Upper lobe of left lung (tissue), 6 donors: ENCODE measurements at places on chromosomes 12 and 14. TPM values are rescaled to one million over a fixed set of nuclear protein-coding genes. Genes with fewer than 3 reads are reported as not detected.
A peak's percentile ranks its signal among the peaks of the same experiment; 100 is the strongest.

PKP2 gene
- total RNA-seq: 4.2 TPM

DNA sequence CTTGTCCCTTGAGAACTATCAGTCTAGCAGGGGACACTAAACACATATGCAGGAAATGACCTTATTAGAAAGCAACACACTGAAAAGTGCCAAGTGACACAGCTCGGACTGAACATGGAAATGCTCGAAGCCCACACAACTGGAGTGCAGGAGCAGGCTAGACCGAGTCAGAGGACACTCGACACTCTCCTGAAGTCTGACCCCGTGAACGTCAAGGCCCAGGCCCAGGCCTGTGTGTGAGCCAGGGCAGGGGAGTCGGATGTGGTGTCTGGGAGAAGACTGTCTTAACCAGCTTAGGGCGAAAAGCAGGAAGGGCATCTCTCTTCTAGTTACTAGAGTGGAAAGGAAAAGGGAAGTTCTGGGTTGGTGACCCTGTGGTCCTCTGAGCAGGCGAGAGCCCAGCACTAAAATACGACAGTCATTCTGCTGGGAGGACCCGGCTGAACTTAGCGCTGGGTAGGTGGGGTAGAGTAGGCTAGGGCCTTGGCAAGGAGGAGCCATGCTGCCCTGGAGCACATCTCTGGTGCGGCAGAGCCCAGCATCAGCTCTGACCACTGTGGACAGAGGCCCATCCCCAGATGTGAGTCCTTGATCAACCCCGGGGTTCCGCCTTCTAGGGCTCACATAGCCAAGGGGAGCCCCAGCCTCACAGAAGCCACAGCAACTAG lies 93.0 kb downstream of the NTF3 start:
- peak; percentile 31 for DNase-seq

GRCh38 chr14:43735932-43736331 lies 771.2 kb downstream of the FSCB start:
- DNase-seq: no peak

GRCh38 chr12:5783289-5783920 lies 161.7 kb downstream of the ANO2 start:
- no peak for DNase-seq

DNA sequence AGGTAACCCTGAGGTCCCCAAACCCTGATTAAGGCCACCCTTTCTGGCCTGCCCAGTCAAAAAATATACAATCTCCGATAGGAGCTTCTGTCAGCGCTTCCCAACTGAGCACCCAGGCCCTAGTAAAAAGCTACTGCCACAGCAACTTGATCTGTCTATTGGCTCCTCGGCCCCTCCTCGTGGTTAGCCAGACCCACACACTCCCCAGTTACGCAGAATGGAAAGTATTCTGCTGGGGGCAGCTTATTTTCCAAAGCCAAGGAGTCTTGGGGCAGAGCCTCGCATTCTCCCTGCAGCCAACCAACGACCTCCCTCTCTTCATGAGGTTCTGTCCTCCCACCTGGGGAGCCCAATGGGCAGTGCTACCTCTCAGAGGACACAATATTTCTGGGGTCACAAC lies 32.1 kb downstream of the FMNL3 start:
- no peak for DNase-seq

DNA sequence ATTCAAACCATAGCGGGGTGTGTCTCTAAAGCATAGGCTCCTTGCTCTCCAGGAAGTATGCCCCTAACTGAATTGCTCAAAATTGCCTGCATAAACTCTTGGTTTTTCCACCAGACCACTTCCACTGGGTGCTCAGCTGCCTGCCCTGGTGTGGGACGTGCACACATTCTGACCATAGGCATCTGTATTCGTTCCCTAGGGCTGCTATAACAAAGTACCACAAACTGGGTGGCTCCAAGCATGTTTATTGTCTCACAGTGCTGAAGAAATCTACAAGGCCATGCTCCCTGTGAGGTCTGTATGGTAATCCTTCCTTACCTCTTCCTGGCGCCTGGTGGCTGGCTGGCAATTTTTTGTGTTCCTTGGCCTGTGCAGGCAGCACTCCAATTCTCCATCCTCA lies 16.4 kb upstream of the GALNT6 start:
- DNase-seq: no peak

DNA sequence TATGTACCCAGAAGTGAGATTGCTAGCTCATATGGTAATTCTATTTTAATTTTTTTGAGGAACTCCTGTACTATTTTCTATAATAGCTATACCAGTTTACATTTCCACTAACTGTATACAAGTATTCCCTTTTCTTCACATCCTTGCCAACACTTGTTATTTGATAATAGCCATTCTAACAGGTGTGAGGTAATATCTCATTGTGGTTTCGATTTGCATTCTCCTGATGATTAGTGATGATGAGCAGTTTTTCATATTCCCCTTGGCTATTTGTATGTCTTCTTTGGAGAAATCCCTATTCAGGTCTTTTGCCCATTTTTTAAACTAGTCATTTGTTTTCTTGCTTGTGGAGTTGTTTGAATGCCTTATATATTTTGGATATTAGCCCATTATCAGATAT lies 121.3 kb downstream of the BBS10 start:
- DNase-seq: no peak
